ENCODE measurements at places on chromosomes 11 and 22.
A peak's percentile ranks its signal among the peaks of the same experiment; 100 is the strongest.

GRCh38 chr22:17477391-17477833 lies 85.9 kb upstream of the SLC25A18 start:
- no peak for DNase-seq

DNA sequence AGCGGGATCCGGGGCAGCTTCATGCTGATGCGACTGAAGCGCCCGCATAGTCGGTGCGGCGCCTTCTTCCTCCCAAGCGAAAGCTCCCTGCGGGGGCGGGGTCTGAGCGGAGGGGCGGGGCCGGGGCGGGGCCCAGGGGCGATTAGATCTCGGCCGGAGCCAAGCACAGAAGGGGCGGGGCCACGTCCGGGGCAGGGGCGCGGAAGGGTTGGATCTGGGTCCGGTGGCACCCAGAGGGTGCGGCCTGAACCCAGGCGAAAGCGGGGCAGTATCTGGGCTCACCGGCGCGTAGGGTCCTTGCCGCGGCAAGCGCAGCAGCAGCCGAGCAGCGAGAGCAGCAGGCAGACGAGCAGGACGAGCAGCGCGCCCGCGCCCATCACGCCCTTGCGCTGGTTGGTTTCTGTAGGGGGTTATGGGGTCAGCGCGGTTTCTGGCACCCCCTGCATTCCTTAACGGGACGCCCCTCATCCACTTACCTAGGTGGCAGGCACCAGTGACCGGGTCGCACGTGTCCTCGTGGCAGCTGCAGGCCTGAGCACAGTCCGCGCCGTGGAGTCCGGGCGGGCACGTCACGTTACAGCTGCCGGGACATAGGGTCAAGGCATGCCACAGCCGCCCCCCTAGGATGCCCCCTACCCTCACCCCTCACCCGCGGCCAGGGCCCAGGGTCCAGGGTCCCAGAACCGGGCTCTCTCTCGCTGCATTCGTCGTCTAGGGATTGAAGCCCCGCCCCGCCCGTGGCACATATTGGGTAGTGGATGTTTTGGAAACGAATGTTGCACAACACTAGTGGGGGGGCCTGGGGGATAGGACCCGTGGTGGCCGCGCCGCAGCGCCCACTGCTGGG lies 8.1 kb downstream of the SCARF2 start:
- DNase-seq = peak; percentile 96

DNA sequence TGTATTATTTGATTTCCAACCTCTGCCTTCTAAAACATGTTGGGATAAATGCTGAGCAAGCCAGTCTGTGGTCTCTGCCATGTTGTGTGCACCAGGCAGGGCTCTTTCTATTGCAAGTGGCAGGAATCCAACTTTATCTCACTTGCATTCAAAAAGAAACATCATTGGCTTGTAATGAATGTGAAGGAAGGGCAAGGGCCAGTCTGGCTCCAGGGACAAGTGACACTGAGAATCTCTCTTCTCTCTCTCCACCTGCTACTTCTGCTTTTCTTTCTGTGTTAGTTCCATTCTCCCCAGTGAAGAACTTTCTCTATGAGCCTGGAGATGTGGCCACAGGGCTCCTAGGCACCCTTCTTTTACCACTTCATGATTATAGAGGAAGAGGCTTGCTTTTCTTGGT lies 329.9 kb upstream of the NCAM1 start:
- no peak for DNase-seq

DNA sequence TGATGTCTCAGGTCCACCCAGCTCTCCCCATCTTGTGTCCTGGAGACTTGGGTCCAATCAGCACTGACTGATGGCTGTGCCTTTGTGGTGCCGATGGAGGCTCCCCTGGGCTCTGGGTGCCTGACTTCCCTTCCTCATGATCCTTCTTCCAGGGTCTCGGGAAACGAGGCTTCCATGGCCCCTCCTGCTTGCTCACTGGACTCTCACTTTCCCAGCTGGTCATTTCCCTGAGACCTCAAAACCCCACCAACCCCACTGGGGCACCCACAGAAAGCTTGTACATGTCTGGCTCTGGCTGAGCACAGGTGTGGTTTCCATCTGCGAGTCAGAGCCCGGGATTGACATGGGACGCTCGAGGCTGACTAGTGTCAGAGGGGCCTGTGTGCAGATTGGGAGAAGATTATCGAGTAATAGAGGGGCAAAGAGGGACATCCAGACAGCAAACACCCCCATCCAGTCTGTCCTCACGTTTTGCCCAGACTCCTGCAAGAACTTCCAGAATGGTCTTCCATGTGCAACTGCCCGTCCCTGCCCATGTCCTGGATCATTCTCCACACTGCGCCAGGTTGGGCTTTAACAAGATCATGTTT lies 15.1 kb downstream of the APOL1 start:
- DNase-seq = no peak

DNA sequence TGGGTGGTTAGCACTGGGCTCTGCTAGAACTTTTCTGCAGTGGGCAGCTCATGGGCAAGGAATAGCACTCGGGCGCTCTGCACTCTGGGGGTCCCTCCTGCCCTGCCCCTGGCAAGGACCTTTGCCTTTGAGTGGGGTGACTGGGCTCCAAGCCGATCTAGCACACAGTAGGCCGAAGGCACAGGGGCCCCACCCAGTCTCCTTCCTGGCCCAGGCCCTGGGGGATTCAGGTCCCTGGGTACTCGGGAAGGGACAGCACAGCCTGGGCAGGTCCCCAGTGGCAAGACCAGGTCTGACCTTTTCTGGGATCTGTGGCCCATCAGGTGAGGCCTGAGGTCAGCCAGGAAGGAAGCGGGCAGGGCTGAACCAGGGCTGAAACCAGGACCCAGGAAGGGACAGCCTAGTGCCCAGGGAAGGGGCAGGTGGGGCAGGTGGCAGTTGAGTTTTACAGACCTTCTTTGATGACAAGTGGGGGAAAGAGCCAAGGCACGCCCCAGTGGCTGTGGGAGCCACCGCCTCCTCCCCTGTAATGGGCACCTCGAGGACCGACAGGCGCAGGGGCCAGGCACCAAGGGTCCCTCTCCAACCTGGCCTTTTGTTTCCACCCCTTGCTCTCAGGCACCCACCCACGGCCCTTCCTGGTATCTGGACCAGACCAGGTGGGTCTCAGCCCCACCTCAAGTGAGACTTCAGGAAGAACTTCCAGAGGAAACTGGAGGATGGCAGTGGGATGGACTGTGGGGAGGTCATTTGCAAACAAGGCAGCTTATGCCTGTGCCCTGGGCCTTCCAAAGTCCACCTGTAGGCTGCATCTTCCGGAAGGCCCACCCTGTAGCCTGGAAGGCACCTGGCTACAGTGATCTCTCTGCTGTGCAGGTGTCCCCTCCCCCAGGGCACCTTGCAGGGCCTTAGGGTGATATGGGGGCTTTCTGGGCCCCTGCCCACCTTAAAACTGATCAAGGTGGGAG lies 883 bp upstream of the AIFM3 start:
- DNase-seq = no peak

DNA sequence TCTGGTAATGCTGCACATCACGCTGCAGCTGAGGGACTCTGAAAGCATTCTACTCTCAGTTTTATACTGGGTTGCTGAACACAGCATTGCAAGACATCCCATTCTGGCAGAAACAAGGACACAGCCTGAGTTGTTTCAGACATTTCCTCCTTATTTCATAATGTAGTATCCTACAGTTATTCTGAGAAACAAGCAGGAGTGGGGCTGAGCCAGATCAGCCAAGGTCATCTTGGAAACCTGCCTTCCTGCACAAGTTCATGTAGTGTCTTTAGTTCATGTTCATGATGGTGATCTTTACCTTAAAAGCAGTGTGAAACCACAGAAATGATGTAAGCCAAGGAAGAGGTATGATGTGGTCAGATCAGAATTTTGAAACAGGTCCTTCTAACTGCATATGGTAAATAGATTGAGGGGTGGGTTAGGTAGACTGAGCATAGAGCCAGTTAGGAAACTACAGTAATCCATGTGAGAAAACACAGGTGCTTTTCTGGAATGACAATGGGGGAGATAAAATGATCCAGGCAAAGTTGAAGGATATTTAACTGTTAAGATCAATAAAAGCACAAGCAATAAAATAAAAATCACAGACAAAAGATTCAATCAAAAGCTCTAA lies 1686.8 kb downstream of the LRRC4C start:
- DNase-seq = no peak

GRCh38 chr11:73977856-73978519 lies 4.7 kb downstream of the UCP2 start:
- DNase-seq = no peak

- no peak for DNase-seq
These were observed 499 bp downstream of the LRRC56 start for GRCh38 chr11:537622-538430.

DNA sequence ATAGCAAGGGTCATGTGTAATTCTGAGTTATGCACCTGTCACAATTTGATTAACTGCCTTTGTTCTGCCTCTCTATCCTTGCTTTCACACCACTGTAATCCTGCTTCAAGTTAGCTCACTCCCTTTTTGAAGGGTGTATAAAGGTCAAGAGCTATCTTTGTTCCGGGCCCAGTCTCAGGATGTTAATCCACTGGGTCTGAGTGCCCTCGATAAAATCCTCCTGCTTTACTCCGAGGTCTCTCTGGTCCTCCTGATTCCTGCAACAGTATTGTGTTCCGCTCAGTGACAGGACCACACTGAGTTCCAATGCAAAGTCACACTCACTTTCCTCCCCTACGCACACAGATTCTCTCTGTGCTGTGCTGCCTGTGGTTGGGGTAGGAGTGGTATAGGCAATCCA lies 186.5 kb downstream of the DYNC2H1 start:
- DNase-seq = no peak

DNA sequence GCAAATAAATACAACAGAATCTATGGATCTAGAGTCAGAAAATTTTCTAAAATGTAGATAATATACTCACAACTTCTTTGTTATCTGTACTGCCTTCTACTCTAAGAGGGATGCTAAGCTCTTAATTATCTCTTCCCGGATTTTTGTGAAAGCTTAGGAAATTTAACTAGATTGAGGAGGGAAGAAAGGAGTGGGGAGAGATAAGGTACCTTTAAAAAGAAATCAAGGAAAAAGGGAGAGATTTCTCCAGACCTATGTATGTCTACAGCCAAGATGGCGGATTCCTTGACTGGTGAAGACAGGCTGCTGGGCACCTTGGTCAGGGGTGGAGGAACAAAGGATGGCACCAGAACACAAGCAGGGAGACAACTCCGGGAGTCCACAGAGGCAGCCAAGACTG lies 23.0 kb downstream of the ZNF280B start:
- no peak for DNase-seq

DNA sequence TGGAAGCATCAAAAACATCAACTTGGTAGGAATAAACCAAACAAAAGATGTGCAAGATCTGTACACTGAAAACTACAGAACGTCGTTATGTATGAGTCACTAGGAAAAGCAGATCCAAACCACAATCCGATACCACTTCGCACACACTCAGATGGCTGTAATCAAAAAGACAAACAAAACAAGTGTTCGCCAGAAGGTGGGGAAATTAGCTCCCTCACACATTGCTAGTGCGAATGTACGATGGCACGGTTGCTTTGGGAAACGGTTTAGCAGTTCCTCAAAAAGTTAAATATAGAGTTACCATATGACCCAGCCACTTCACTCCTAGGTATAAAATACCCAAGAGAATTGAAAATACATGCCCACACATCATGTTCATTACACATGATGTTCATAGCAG lies 14.8 kb upstream of the CARD10 start:
- no peak for DNase-seq

- no peak for DNase-seq
These were observed 25.3 kb upstream of the SESN3 start for GRCh38 chr11:95256321-95256779.

DNA sequence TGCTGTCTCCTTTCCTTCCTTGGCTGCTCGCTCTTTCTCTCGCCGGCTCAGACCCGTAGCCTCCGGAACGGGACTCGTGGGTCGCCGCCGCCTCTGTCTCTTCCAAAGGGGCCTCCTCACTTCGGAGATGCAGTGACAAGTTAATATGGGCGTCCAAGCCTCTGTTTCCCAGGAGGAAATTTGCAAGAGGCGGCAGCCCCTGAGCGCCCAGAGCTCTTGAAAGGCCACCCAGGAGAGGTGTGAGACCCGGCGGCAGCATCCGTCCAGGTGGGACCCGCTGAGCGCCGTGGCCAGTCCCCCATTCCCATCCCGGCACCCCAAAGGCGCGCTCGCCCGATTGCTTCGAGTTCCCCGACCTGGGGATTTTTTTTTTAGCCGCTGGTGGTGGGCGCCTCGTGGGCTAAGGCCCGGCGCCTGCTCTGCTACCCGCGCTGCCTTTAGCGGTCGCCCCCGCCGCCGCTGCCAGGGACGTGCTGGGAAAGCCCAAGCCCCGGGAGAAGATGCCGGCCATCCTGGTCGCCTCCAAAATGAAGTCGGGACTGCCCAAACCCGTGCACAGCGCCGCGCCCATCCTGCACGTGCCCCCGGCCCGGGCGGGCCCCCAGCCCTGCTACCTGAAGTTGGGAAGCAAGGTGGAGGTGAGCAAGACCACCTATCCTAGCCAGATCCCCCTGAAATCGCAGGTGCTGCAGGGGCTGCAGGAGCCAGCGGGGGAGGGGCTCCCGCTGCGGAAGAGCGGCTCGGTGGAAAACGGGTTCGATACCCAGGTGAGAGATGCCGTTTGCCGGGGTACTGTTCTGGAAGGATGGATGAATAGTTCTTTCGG lies 772 bp downstream of the NAV2 start:
- DNase-seq = no peak

DNA sequence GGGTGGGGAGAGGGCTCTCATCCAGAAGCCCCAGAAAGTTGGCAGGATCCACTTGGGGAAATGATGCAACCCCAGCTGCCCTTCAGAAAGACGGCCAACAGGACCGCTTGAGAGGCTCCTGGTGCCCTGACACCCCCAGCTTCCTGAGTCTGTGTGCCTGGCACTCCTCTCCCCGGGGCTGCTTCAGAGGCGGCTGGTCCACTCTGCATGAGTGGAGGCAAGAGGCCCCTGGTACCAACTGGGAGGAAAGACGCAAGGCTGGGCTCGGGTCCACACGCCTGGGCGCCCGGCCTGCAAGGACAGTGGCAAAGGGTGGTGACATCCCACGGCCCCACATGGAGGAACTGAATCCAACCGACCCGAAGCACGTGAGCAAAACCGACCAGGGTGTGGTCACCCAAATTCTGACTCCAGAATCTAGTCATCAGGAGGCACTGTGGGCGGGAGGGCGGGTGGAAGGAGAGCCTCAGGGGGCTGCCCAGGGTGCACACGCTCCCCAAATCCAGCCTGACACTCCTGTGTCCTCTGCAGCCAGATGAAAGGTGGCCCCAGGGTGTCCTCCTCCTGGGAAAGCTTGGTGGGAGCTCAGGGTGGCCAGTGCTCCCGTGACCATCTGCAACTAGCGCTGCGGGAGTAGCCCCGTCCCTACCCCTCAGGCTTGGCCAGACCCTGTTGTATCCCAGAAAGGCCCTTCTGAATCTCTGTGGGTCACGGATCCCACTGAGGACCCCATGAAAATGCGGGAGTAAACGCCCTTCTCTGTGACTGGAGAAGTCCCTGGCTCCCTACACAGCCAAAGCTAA lies 3.7 kb downstream of the RNH1 start:
- peak; percentile 70 for DNase-seq

Measured in GM20000 (cell line).